ENCODE measurements at places on chromosomes 7 and 10.

- DNase-seq: no peak
Observed at GRCh38 chr7:140592964-140593671, 47.5 kb downstream of the DENND2A start.

GRCh38 chr10:70147259-70147625, 742 bp upstream of the TYSND1 start:
- no peak for DNase-seq

GRCh38 chr10:17074541-17074847, 55.1 kb downstream of the CUBN start:
- no peak for DNase-seq

GRCh38 chr10:132306864-132307751, 642 bp downstream of the STK32C start:
- peak; percentile 33 for DNase-seq

GRCh38 chr10:127756264-127756663, 19.3 kb downstream of the FOXI2 start:
- DNase-seq: no peak

- no peak for DNase-seq
Observed at GRCh38 chr7:27513885-27514284, 148.8 kb downstream of the HIBADH start.

- DNase-seq: no peak
Observed at GRCh38 chr7:140857048-140857447, 67.7 kb downstream of the BRAF start.

- DNase-seq: no peak
Observed at GRCh38 chr10:119652361-119652730, 1.2 kb downstream of the BAG3 start.

GRCh38 chr7:100640517-100641440, 573 bp downstream of the TFR2 start:
- no peak for DNase-seq

DNA sequence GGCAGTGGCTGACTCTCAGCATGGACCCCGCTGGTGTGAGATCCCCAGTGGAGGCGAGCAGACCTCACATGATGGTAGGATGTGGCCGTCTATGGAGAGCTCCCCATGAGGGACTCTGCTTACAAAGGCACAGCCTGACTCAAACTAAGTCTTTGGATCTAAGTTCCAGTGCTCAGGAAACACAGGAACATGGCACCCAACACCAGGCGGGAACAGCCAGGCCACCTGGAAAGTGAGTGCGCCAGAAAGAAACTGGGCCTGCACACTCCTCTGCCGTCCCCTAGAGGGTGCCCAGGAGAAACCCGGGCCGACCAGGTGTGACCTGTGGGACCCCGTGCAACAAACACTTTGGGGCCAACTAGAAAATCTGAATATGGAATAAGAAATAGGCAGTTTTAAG, 10.0 kb downstream of the PITRM1 start:
- no peak for DNase-seq

DNA sequence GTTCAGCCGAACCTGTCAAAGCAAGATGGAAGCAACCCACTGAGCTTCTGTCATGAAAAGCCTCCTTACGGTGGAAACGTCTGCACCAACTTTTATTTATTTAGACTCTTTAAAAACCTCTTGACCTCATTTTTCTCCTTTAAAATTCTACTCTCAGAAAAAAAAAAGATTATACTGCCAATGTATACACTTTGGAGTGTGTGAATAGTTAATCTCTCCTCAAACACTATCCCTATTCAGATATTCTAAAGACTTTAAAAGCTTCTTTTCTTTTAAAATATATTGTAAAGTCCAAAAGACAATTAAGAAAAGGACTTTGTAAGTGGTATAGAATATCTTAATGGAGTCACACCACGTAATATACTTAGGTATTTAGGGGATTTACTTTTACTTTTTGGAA, 335.2 kb upstream of the SEMA3D start:
- no peak for DNase-seq

GRCh38 chr10:92405419-92405924, 114.5 kb downstream of the MARCHF5 start:
- no peak for DNase-seq

DNA sequence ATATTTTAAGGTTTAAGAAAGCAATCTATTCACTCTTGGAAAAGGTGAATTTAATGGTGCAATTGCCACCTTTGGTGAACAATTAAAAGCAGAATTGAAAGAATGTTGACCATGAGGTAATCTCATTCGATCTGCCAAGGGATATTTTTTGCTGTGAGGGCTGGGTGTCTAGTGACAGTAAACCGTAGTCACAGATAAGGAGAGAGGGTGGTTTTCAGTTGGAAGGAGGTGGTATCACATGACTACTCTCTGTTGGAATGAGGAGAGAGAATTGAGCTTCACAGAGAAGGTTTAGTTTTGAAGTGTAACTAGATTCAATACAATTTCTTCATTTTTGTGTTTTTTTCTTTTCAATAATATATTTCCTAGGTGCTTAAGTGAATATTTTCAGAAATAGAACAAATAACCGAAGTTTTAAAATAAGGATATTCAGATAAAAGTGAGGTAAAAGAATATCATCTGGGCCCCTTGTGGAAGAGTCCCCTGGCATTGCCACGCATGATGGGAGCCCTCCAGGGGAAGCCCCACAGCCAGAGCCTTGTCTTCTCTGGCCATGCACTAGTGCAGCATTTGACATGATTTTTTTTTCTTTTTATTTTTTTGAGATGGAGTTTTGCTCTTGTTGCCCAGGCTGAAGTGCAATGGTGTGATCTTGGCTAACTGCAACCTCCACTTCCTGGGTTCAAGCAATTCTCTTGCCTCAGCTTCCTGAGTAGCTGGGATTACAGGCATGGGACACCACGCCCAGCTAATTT, 73.4 kb downstream of the GPR141 start:
- DNase-seq: no peak

GRCh38 chr10:74898201-74898976, 72.0 kb downstream of the KAT6B start:
- DNase-seq: no peak

- no peak for DNase-seq
Observed at GRCh38 chr7:20475756-20476155, 139.7 kb upstream of the ABCB5 start.

- DNase-seq: no peak
Observed at GRCh38 chr10:45439365-45439764, 65.3 kb downstream of the ALOX5 start.

DNA sequence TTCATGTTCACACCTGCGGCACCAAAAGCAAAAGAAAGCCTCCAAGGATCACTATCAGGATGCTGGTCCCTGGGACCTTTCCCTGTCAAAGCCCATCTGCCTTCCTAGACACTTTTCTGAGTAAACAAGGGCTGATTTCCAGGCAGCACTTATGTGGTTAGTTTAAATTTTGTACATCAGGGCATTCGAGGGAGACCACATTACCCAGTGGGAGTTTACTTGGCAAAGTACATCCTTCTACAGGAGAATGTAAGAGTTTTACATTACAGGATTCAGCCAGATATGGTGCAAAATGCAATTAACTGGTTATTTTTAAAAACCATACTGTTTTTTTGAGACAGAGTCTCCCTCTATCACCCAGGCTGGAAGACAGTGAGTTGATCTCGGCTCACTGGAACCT, 132.1 kb downstream of the CSTF2T start:
- no peak for DNase-seq

DNA sequence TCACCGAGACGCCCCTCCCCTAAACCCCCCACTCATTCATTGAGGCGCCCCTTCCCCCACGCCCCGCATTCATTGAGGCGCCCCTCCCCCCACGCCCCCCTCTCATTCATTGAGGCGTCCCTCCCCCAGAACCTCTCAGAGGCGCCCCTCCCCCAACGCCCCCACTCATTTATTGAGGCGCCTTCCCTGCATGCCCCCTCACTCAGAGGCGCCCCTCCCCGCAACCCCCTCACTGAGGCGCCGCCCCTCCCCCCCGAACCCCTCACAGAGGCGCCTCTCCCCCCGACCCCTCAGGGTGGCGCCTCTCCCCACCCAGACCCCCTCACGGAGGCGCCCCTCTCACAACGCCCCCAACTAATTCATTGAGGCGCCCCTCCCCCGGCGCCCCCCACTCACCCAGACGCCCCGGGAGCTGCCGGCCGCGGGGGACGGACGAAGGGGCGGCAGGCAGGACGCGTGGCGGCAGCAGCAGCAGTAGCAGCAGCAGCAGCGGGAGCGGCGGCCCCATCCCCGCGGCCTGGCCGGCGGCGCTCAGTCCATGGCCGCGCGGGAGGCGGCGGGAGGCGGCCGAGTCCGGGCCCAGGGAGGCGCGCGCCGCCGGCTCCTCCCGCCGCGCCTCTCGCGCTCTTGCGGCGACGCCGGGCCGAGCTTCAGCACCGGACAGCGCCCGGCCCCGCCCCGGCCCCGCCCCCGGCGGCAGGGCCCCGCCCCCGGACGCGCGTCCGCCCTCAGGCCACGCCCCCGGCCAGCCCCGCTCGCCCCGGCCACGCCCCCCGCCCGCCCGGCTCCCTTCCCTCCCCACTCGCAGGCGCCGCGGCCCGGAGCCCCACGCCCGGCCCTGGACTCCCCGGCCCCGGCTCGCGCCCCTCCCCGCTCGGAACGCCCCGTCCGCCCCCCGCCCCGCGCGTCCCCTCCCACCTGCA, at the start of gene PTPRN2:
PTPRN2 (minus strand) TSS at position 662 of the 923 bp plus-strand sequence.
- DNase-seq: peak; percentile 59
